ENCODE measurements at places on chromosomes 12 and 14. TPM values are rescaled to one million over a fixed set of nuclear protein-coding genes. Genes with fewer than 3 reads are reported as not detected.

The CMKLR1 gene
- total RNA-seq, result not detected

The KCNH3 gene
- 0.35 TPM for total RNA-seq

The KRT6B gene
- total RNA-seq, result not detected

The NCKAP5L gene
- 25.9 TPM for total RNA-seq

The PTPRR gene
- 0.18 TPM for total RNA-seq

The CDCA3 gene
- 36.3 TPM for total RNA-seq

The TGFB3 gene
- 45.2 TPM for total RNA-seq

The NPFF gene
- total RNA-seq, result not detected

The FOXN4 gene
- not detected for total RNA-seq

The OTOGL gene
- not detected for total RNA-seq

The DNAH10 gene
- total RNA-seq, result under 0.01 TPM

The KLRG1 gene
- total RNA-seq, result 4.3 TPM

The AJUBA gene
- total RNA-seq, result 21.6 TPM

The PTHLH gene
- total RNA-seq, result not detected

The KRT73 gene
- not detected for total RNA-seq

The RND1 gene
- total RNA-seq, result not detected

The GPR68 gene
- not detected for total RNA-seq

The BCDIN3D gene
- 2.5 TPM for total RNA-seq

The FAIM2 gene
- 0.29 TPM for total RNA-seq

The ARHGAP9 gene
- total RNA-seq, result 0.18 TPM
